ENCODE measurements at places on chromosomes 3 and 15. TPM values are rescaled to one million over a fixed set of nuclear protein-coding genes. Genes with fewer than 3 reads are reported as not detected.
A peak's percentile ranks its signal among the peaks of the same experiment; 100 is the strongest.

DNA sequence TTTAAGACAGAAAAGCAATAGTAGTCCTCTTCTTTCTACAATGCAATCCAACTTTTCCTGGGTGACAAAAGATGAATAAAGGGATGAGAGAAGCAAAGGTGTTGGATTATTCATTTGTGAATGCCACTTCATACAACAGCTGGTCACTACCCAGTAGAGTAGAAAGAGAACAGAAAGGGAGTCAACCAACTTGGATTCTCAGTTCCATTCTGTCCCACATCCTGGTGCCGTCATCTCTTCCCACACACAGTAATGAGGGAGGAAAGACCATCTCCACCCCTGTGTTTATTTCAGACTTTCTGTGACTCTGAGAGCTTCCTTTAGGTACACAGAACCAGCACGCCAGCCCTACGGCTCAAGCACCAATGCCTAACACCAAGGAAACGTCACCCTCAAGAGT lies 71.0 kb downstream of the FOXP1 start:
- H3K36me3 ChIP-seq, result no peaks in the 10 kb centered on the region
- H3K27ac ChIP-seq, result peak overlapping the region; percentile 23
- no peaks in the 10 kb centered on the region for H3K27me3 ChIP-seq
- H3K4me1 ChIP-seq, result peaks cover 48% of the 10 kb centered on the region

Gene GPR156
- total RNA-seq, result 0.35 TPM

- H3K4me3 ChIP-seq, result peak overlapping the region; percentile 49
- peak overlapping the region; percentile 20 for H3K27ac ChIP-seq
- no peak for DNase-seq
- no peaks in the 10 kb centered on the region for H3K27me3 ChIP-seq
Measured at GRCh38 chr15:45630917-45631691, 3.7 kb upstream of the SQOR start.

DNA sequence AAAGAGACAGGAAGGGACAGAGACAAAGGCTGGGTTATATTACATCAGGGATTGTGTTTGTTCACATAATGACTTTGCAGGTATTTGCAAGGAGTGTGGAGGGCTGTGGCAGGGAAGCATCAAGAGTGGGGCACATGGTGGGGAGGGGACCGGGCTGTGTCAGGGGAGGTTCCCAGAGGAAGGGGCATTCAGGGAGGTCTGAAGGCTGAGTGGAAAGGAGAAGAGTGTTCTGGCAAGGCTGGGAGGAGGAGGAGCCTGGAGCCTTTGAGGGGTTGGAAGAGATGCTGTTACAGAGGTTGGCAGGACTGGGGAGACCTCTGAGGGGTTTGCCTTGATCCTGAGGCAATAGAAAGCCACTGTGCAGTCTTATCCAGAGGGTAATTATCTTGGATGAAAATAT lies 49.4 kb downstream of the EXOG start:
- DNase-seq, result no peak
- no peak overlapping the region for H3K4me3 ChIP-seq
- no peaks in the 10 kb centered on the region for H3K27me3 ChIP-seq
- H3K36me3 ChIP-seq, result no peaks in the 10 kb centered on the region

DNA sequence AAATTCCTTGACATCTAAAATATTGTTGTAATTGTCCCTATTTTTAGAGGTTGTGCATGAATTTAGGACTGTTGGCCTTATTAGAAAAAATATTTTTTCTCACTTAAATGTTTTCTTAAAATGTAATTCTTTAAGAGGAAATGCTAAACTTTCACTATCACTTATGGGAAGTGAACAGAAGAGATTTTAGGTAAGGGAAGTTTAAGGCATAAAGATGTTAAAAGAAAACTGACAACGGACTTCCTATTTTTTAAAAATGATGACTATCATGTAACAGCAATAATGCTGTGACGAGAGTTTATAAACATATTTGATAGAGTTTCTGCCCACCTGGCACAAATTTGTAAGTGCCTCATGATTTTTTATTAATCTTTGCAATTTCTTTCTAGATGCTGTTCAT lies 3.1 kb downstream of the C3orf38 start:
- H3K4me3 ChIP-seq, result no peak overlapping the region
- no peak overlapping the region for H3K27ac ChIP-seq
- peaks cover 16% of the 10 kb centered on the region for H3K36me3 ChIP-seq
- DNase-seq, result no peak
- no peaks in the 10 kb centered on the region for H3K27me3 ChIP-seq

DNA sequence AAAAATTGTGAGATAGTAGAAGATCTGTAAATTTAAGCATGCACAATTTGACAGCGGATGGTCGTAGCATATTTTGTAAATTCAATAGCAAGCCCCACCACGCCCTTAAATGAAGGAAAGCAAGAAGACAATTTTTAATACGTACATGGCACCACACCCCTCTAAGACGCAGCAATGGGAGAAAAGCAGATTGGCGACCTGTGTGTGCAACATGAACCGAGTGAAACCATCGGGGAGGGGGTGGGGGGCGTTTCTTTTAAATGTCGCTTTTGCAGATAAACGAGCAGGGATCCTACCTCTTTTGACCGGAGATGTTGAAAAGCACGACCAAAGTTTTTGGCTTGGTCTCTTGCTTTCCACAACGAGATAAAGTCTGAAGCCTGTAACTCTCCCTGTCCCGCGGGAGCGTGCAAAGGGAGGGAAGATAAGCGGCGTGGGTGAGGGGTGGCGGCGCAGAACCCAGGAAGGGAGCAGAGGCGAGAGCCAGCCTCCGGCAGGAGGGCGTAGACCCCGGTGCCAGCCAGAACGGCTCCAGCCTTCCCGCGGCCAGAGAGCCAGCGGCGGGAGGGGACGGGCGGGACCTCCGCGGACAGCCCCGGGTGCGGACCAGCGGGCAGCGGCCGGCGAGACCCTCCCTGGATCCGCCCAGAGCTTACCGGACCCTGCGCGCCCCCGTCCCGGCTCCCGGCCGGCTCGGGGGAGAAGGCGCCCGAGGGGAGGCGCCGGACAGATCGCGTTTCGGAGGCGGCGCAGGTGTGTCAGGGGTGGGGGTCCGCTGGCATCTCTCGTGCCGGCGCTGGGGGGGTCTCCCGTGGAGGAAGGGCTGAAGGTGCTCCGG lies at the start of gene CHL1:
Gene CHL1, plus strand, starts transcription at position 453 of the 838 bp plus-strand sequence. CDS start 123,014 bp downstream, outside the sequence.
- no peaks in the 10 kb centered on the region for H3K27me3 ChIP-seq
- peak within 1 kb of the TSS; percentile 66 for H3K4me3 ChIP-seq
- DNase-seq, result no peak

DNA sequence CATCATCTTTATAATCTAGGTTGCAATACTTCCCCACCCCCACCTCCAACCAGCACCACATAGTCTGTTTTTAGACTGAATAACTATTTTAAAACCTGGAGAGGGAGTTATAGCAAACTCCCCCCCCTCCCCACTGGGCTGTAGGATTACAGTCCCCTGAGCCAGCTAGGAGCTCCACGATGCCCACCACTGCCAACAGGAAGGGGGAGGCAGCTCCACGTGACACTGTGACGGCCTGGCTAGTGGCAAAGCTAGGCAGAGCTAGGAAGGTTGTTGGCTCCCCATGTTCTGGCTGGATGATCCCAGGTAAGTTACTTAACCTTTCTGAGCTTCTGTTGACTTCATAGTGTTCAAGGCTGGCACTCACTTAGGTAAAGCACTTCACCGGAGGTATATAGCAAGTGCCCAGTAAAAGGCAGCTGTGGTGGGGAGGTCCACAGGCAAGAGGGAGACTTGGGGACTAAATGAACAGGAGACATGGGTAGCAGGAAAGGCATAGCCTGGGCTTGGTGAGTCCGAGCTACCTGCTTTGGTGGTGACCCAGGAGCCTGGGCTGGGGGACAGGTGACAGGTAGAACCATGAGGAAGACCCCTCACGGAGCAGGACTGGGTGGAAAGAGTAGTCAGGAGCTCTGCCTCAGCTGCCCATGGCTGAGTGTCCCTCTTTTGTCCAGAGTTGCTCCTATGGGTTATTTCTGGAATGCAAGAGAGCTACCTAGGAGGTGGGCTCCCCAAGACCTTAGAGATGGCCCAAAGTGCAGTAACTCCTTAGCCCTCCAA lies 4.0 kb upstream of the TBC1D21 start:
- H3K4me1 ChIP-seq, result no peaks in the 10 kb centered on the region
- no peaks in the 10 kb centered on the region for H3K27me3 ChIP-seq
- H3K27ac ChIP-seq, result no peak overlapping the region
- DNase-seq, result no peak
- H3K36me3 ChIP-seq, result no peaks in the 10 kb centered on the region
- no peak overlapping the region for H3K4me3 ChIP-seq

- H3K4me1 ChIP-seq, result no peaks in the 10 kb centered on the region
- H3K27ac ChIP-seq, result no peak overlapping the region
- peaks cover 89% of the 10 kb centered on the region for H3K36me3 ChIP-seq
- H3K27me3 ChIP-seq, result no peaks in the 10 kb centered on the region
- no peak for DNase-seq
Measured at GRCh38 chr3:52477076-52477795, 17.9 kb upstream of the STAB1 start.

Gene ZNF80
- not detected for total RNA-seq

DNA sequence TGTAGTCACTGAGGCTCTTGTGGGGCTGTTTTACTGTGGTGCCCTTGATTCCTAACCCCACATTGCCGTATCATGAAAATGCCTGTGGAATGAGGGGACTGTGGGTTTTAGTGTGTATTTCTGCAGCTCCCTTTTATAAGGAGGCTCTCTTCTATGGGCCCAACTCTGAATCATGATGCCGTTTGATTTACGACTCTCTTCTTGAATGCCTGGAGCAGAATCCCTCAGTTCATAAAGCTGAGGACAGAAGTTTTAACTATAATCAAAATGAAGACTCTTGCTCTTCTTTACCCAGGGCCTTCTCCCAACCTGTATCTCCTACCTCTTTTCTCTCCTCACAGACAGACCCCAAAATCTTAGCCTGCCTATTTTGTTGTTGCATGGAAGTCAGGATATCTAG lies 109.5 kb downstream of the RARB start:
- DNase-seq, result no peak
- no peak overlapping the region for H3K4me3 ChIP-seq
- H3K27ac ChIP-seq, result no peak overlapping the region
- H3K27me3 ChIP-seq, result no peaks in the 10 kb centered on the region

DNA sequence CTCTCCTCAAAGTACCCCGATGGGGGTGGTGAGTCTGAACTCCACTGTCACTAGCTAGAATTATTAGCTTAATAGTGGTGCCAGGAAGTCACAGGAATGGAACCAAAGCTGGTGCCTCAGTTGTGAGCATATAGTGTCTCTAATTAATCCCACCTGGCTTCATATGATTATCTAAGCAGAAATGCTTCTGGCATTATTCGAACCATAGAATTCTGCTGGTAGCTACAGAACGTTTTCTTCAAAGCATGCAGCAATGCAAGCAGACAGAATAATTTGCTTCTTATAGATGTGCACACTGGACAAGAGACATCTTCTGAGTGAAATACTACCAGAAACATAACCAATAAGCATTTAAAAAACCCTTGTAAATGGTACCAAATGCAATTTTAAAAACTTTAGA lies 160.9 kb downstream of the IMPG2 start:
- H3K36me3 ChIP-seq, result no peaks in the 10 kb centered on the region
- no peaks in the 10 kb centered on the region for H3K27me3 ChIP-seq
- peaks cover 22% of the 10 kb centered on the region for H3K4me1 ChIP-seq

GRCh38 chr15:76330080-76330680 lies 6.4 kb upstream of the ISL2 start:
- no peaks in the 10 kb centered on the region for H3K36me3 ChIP-seq
- no peak overlapping the region for H3K27ac ChIP-seq
- no peak for DNase-seq
- H3K4me3 ChIP-seq, result no peak overlapping the region
- peaks cover 5% of the 10 kb centered on the region for H3K27me3 ChIP-seq
- H3K4me1 ChIP-seq, result no peaks in the 10 kb centered on the region
